ENCODE measurements at places on chromosomes 5 and 9.

DNA sequence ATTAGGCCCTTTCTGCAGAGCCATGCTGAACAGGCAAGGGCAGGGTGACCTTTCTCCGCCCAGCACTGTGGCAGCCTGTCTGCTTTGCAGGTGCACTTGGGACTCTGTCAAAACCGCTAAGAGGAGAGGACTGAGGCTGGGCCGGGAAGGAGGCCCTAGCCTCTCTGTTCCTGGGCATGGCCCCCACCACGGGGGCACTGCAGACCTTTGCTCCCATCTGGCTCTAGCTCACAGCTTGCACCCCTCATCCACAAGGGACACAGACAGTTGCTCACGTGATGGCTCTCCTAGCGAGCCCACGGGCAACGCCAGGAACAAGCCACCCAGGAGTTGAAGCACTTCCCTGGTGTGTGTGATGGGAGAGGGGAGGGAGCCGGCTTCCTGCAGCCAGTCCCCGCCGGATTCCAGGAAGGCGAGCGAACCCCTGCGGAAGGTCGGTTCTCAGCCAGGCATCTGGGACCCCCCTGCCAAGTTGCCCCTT is 43.0 kb upstream of the FCN1 start:
- DNase-seq = no peak

GRCh38 chr5:115599924-115600323 is 2.4 kb downstream of the TICAM2 start:
- DNase-seq = no peak

DNA sequence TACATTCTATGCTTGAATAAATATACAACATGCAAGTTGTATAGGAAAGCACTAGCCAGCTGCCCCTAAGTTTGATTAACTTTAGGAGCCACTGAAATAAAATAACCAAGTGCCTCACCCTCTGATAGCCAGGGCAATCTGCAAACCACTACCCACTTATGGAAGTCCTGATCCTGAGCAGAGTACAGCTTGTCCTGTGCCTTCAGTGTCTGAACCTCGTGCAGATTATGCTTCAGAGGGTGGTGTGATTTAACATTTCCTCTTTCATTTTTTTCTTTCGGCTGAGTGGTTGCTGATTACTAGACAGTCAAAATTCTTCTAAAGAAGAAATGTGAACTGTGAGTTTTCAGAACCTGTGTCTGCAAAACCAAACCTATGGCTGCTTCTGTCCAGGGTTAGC is 327.7 kb downstream of the PIK3R1 start:
- DNase-seq = no peak

GRCh38 chr9:77710965-77711648 is 63.0 kb upstream of the GNA14 start:
- no peak for DNase-seq

GRCh38 chr5:173033923-173034322 is 22.2 kb upstream of the CREBRF start:
- DNase-seq = no peak

DNA sequence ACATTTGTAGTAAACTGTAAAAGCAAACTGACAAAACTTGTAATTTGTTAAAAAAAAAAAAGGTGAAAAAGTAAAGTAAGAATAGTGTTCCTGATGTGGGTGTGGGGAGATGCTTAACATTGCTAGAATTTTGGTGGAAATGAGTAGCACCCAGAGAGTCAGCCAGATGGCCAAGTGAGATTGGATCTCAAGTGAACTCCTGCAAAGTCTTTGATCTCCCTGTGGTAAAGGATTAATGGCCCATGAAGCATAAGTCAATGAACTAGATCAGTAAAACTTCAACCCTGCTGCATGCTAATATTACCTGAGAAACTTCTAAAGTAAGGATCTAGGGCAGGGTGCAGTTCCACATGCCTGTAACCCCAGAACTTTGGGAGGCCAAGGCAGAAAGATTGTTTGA is 19.0 kb upstream of the FAM169A start:
- no peak for DNase-seq

DNA sequence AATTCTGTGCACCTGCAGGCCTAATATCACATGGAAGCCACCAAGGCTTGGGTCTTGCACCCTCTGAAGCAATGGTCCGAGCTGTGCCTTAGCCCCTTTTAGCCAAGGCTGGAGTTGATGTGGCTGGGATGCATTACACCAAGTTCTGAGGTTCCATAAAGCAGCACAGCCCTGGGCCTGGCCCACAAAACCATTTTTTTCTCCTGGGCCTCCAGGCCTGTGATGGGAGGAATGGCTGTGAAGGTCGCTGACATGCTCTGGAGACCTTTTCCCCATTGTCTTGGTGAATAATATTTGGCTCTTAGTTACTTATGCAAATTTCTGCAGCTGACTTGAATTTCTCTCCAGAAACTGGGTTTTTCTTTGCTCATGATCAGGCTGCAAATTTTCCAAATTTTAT is 167.3 kb downstream of the HTR1A start:
- no peak for DNase-seq

- no peak for DNase-seq
These were observed 60.9 kb upstream of the TLR4 start for GRCh38 chr9:117643288-117643654.

GRCh38 chr9:27385606-27386322 is 88.8 kb upstream of the EQTN start:
- no peak for DNase-seq

- DNase-seq = no peak
These were observed 78.0 kb upstream of the LHFPL2 start for GRCh38 chr5:78726571-78726970.

GRCh38 chr9:3137347-3137695 is 293.4 kb upstream of the PUM3 start:
- DNase-seq = no peak

- DNase-seq = no peak
These were observed 36.5 kb upstream of the CTSV start for GRCh38 chr9:97075289-97075985.

DNA sequence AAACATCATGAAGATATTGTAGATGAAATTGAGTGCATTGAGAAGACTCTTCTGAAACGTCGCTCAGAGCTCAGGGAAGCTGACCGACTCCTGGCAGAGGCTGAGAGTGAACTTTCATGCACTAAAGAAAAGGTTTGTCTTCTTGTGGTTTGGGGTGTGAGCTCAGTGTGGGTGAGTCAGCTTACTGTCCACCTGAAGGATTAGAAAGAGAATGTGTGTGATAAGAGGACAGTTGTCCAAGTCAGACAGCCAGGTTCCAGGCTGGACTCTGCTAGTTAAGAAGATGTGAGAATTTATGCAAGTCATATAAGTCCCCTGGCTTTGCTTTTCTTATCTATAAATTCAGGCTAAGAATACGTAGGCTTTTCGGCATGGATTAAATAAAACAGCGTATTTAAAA is 46.9 kb downstream of the RAB14 start:
- DNase-seq = no peak

DNA sequence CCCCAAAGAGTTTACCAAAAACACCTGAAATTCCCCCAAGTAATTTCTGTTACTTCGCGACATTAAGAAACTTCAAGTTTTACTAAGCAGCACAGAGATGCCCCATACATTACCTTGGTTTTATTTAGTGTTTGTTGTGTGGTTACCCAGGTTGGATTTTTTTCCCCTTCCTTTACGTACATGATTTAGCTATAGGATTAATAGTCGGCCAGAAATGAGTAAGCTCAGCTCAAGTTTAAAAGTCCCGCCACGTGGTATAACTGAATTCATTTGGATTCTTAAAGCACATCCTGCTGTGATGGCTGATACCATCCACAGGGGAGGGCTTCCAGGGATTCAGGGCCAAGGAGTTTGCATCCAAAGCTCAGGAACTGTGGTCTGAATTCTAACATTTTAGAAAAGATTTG is 75.9 kb downstream of the DAP start:
- no peak for DNase-seq

GRCh38 chr9:68640421-68641089 is 64.5 kb upstream of the PIP5K1B start:
- DNase-seq = no peak

DNA sequence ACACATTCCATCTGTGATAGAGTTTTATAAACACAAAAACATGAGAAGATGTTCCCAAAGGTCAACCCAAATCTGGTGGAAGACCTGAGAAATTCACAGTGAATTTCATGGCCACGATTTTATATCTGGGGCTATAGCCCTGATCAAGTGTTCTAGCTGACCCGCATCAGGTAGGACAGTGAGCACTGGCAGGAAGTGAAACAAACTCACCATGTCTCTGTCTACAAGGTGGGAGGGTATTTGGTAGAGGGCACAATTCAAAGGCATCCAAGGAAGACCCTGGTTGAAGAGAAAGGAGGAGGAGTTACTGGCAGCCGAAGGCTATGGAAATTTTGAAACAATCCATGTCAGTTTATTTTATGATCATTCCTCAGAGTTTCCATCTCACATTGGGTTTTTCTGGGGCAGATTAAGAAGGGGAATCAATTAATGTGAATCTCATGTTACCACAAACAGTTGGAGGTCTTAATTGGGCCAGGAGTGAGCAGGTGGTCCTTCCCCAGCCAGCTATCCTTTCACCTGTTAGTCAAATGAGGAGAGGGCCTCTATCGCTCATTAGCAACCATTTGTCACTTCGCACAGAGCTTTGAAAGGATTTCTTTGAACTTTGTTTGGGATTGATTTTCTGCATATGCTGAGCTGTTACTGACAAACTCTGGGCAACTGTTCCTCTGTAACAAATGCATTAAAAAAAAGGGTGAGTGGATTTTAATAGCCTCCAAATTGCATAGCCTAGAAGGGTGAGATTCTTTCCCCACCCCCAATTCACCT is 612.0 kb upstream of the CLINT1 start:
- DNase-seq = no peak

DNA sequence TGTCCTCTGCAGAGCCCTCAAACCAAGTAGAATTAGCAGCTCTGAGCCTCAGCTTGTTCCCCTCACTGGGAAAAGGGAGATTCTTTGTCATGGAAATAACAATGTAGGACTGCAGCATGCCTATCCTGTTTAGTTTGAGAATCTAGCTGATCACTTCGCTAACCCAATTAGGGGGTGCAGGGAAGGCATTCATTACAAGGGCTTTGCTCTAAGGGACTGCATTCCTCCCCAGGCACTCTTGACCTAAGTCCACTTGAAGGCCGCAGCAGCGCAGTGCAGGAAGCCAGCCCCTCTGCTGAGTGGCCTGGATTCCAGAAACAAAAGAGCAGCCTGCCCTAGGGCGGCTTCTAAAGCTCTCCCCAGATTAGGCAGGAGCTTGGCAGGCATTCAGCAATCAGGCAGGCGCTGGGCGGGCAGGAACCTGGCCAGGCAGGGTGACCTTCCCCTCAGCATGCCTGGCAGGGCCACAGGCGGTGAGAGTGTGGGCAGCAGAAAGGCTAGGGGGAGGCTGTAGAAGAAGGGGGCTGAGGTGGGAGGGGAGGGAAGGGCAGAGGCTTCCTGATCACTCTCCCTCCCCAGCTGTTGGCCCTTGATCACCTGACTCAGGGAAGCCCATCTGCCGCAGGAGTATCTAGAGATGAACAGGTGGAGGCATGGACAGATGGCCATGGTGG is 24.8 kb downstream of the CCNJL start:
- no peak for DNase-seq

DNA sequence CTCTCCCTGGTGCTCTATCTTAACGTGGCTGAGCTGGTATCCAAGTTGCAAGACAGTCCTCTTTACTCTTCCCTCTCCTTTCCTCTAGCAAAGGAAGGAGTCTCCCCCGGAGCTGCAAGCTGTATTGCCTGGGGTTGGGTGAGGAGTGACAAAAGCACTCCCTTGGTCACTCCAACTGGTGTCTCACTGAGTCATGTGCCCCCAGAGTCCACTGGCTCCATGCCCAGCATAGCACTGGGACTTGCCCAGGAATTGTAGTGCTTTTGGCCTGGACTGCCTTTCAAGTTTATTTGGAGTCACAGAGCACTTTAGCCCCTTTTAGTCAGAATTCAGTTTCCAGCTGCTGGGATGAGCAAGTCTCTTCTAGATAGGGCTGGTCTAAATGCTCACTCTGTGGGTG is 82.6 kb upstream of the FST start:
- no peak for DNase-seq

DNA sequence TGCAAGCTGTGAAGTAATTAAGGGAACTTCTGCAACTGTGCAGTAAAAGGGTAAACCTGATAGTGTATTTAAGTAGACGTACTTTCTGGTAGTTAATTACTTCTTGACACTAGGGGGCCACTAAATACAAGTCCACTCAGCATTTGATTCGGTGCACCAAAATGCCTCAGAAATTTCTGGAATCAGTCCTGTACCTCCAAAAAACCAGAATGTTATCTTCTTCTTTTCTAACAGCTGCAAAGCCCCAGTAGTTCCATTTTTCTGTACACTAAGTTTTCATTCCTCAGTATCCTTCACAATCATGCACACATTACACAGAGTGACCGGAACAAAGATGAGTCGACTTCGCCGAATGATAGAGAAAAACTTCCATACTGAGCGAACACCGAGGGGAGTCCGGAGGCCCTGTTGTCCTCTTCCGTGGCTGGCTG is 484 bp downstream of the GFM2 start:
- DNase-seq = no peak

DNA sequence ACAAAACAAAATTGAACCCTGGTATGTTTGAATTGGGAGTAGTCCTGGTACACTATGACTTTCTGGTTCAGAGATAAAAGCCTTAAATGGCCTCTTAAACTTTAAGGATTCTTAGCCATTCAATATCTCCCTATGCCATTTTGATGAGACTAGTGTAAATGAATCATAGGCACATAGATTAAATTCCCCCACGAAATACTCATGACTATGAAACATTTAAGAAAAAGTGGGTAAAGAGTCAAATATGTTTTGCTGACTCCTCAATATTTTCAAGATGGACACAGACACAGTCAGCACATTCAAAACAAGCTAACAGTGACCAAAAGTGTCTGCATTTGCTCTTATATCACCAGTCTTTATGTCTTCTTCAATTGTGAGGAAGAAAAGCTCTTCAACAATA is 278.3 kb downstream of the PDE4D start:
- DNase-seq = no peak
